Smooth muscle cell of the umbilical artery (primary cell): ENCODE measurements at places on chromosomes 3 and 15. TPM values are rescaled to one million over a fixed set of nuclear protein-coding genes. Genes with fewer than 3 reads are reported as not detected.

AHSG gene
- under 0.01 and 0.09 TPM in 2 replicates for total RNA-seq

PTX3 gene
- total RNA-seq: 287 and 687 TPM in 2 replicates

PLA2G4E gene
- not detected in 2 replicates for total RNA-seq

GNAT1 gene
- total RNA-seq: not detected in 2 replicates

CERS3 gene
- total RNA-seq: not detected in 2 replicates

KBTBD13 gene
- not detected in 2 replicates for total RNA-seq

TGM5 gene
- total RNA-seq: not detected in 2 replicates

IGF2BP2 gene
- total RNA-seq: 40.7 and 82.7 TPM in 2 replicates

CAPN3 gene
- total RNA-seq: 0.74 and 4.2 TPM in 2 replicates

PTH1R gene
- not detected in 2 replicates for total RNA-seq

ARF4 gene
- 347 and 367 TPM in 2 replicates for total RNA-seq

B3GALNT1 gene
- total RNA-seq: 10.4 and 14.0 TPM in 2 replicates

PLCB2 gene
- 0.28 TPM in 1 of 2 replicates, not detected in the other for total RNA-seq

PP2D1 gene
- total RNA-seq: not detected in 2 replicates

PPP1R14D gene
- not detected in 2 replicates for total RNA-seq

AMT gene
- total RNA-seq: 0.28 and 0.89 TPM in 2 replicates

PATL2 gene
- 0.30 and 0.37 TPM in 2 replicates for total RNA-seq

LDHAL6B gene
- total RNA-seq: not detected in 2 replicates

TF gene
- under 0.01 and 0.14 TPM in 2 replicates for total RNA-seq

SLC22A14 gene
- total RNA-seq: 0.59 and 1.2 TPM in 2 replicates

CCR9 gene
- total RNA-seq: not detected in 2 replicates
